Naive B cell (primary cell): ENCODE measurements at places on chromosomes 2 and 18.

GRCh38 chr2:55550368-55551102 is 31.0 kb downstream of the CFAP36 start:
- DNase-seq, result no peak

DNA sequence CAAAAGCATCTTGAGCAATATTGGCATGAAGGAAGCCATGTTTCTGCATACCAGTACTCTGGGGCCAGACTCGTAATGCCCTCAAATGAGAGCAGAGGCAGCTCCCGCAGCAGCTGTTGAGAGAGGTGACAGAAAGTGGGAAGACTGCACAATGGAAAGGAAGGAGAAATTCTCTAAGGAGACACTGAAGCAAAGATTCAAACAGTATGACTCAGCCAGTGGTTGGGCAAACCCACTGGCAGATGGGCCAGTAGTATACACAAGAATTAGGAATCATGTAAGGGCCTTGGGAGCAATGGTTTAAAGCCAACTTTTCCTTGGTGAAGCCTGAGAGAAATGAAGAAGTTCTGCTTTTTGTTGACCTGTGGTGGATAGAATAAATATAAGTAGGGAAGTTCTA is 2092.7 kb upstream of the PIK3C3 start:
- DNase-seq, result no peak

DNA sequence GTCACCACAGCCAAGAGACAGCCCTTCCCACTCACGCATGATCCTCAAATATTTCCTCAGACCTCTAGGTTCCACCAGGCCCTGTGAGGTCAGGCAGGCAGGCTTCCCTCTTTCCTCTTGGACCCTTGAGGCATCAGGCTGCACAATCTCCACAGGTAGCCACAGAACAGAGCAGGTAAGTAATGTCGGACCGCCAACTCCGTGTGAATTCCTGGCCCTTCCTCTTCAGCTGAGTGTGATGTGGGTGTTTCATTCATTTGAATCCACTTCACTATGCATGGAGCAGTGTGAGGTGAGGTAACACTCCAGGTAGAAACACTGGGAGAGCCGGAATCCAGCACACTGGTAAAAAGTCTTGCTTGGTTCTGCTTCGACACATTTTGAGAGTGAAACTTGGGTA is 44.0 kb downstream of the MRPL35 start:
- DNase-seq, result no peak

DNA sequence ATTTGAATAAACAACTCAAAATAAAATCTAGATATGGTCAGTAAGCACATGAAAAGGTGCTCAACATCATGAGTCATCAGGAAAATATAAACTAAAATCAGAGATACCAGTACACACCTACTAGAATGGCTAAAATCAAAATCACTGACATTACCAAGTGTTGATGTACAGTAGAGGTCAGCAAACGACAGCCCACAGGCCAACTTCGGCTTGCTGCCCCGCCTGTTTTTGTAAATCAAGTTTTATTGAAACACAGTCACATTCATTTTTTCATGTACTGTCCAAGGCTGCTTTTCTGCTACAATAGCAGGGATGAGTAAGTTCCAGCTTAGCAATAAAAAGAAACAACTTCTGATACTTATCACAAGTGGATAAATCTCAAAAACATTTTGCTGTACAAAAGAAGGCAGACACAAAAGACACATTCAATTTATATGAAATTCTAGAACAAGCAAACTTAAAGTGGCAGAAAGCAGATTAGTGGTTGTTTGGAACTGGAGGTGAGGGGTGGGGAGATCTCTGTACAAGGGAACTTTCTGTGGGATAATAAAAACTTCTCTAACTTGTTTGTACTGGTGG is 32.1 kb downstream of the TRAK2 start:
- no peak for DNase-seq

DNA sequence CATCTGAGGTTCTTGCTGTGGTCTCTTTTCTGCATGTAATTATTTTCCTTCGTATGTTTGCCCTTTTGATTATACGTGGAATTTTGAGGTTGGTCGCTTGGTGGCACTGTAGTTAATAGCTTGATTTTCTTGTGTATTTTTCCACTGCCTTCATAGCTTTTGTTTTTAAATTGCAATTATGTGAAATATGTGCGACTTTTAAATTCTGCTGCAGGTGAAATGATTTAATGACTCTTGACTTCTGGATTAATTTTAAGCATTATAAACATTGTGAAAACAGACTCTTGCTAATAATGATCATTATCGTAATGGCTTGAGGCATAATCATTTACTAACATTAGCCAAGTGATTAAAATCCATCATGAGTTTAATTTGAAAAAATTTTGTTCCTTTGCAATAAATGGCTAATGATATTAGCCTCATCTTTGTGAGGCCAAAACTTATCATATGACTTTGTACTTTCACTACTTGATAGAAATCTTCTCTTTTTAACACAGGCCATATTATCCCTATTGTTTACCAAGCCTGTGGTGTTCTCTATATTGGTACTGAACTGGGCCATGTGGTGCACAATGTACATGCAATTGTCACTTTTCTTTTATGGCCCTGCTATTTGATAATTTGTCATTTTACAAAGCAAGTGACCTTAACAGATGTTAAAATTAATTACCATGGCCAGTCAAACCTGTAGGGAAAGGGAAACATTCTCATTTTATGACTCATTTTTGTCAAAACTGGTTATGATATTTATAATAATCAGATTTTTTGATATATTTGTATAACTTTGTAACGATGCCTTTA is 62.8 kb upstream of the NEUROD1 start:
- DNase-seq, result peak; percentile 16

DNA sequence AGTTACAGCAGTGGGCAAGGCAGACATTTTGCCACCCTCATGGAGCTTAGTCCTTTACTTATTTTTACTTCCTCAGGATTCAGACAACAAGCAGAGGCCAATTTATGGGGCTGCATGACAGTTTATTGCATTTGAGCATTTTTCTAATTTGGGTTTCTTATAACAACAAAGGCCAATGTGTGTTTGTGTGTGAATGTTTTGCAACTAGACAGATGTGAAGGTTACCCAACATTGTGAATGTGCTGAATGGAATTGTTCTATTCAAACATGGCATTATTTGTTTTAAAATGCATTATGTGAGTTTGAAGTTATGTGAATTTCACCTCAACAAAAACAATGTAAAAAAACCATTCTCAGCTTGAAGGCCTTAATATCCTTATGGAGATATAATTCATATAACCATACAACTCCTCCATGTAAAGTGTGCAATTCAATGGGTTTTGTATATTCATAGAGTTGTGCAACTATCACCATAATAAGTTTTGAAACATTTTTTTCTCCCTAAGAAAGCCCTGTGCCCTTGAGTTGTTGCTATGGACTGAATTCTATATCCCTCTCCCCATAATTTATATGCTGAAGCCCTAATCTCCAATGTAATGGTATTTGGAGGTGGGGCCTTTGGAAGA is 57.3 kb downstream of the CCDC195 start:
- no peak for DNase-seq

DNA sequence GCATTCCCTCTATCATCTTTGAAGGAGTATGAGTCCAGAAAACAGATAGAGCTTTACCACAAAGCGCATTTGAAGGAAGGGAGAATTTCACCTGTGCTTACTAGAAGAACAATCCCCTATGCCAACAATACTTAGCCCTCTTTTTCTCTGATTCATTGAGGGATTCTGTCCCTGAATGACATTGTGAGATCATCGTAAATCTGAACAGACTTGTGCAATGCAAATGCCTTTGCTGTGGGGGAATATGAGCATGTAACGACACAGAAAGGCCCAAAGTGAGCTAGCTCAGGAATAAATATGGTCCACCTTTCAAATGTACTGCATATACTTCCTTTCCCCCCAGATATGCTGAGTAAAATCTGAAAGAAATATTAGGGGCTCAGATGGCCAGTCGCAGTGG is 67.6 kb downstream of the SCN1A start:
- DNase-seq, result no peak

DNA sequence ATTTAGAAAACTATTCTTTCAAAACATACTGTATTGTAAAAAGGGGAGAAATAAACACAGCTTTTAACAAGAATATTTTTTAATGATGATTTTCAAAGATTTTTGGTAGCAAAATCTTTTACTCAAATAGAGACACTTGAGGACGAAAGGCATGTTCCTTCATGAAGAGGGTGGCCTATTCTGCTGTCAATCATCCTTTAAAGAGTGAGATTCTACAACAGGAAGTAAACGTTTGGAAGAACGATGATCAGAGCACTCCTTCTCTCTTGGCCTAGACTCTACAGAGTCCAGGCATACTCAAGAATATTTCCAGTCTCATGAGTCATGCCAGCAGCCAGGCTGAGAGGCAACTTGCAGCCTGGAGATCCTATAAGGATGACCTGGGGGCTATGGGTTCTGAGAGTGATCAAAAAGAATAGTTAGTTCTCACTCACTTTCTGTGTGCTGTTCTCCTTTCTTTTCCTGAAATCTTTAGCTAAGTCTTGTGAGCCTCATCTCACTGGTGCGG is 62.4 kb upstream of the TCF4 start:
- no peak for DNase-seq

GRCh38 chr2:26709323-26710110 is 17.0 kb downstream of the KCNK3 start:
- no peak for DNase-seq

GRCh38 chr2:85655961-85656417 is 12.0 kb downstream of the SFTPB start:
- no peak for DNase-seq
